ENCODE measurements at places on chromosomes 5 and 9.
A peak's percentile ranks its signal among the peaks of the same experiment; 100 is the strongest.

- no peak for DNase-seq
Observed at GRCh38 chr9:133545494-133546286, 11.2 kb downstream of the ADAMTSL2 start.

DNA sequence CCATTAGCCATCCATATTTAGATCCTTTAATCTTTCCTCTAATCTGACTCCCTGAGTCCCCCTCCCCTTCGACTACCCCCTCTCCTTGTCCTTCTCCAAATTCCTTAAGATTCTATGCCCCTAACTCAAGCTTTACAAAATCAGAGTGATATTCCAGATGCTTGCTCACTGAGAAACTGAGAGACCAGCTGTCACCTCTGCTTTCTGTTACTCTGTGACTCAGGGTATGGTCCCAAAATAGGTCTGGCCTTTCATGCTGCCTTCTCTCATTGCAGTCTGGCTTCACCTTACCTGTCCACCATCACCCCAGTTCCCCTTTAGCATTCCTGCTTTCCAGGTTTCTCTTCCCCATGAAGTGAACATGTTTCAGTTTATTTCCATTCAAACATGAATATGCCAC is 383.3 kb upstream of the SLC30A5 start:
- DNase-seq, result no peak

DNA sequence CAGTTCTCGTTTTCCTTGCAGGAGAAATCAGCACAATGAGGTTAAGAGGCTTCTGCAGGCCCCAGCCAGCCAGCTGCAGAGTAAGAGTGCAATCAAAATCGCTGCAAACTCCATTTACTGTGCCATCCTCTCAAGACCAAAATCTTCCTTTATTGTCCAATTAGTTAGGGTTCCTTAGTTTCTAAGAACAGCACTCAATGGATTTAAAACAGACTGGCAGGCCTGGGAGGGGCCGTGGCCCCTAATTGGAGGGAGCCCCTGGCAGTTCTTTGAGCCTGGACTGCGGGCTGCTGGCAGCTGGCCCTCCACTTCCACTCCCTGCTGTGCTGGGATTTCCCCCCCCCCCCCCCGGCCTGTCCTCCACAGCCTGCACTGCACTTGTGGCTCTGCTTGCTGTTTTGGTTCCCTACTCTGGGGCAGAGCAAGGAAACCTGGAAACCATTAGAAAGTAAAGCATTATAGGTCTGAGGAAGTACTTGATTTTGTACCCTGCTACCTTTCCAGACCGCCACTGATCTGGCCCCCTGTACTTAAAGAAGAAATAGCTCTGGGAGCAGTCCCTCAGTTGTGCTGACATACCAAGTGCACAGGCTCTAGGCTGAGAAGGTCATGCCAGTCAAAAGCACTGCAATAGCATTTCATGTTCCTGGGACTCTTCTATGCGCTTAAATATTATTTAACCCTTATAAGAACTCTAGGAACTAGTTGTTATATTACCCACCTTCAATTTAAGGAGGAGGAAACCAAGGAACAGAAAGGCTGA is 129.0 kb downstream of the APBA1 start:
- peak; percentile 54 for DNase-seq

- peak; percentile 93 for DNase-seq
Observed at GRCh38 chr5:31107091-31107518, 86.4 kb upstream of the CDH6 start.

GRCh38 chr9:105886136-105886535 is 191.8 kb downstream of the TMEM38B start:
- no peak for DNase-seq

GRCh38 chr9:116506685-116507084 is 180.4 kb upstream of the TRIM32 start:
- no peak for DNase-seq

DNA sequence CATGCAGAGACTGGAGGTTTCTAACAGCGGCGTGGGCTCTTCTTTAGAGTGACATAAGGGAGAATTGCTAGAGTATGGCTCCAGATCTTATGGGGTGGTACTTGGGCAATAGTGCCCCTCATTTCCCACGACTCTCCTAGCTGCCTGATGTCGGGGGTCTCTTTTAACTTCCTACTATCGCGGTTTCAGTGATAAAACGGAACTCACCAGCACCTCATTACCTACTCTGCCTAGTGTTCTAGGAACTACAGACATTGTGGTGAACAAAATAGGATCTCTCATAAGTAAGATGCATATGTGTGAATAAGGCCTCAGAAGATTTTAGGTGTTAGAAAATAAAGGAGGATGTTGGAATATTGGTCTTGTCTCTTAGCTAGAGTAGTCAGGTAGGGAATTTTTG is 1.1 kb downstream of the ICE1 start:
- no peak for DNase-seq

DNA sequence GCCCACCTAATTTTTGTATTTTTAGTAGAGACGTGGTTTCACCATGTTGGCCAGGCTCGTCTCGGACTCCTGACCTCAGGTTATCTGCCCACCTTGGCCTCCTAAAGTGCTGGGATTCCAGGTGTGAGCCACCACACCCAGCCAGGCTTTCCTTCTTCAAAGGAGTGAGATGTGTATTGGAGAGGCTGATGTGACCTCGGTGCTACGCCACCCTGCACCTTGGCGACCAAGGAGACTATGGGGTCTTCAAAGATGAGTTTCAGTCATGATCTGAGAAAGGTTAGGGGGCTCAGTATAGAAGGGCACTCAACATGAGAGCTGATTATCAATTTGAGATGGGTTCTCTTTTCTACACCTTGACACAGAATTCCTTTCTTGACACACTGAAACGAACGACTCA is 284.2 kb upstream of the WWC1 start:
- no peak for DNase-seq

- DNase-seq, result no peak
Observed at GRCh38 chr5:72468024-72468423, 39.2 kb downstream of the ZNF366 start.

DNA sequence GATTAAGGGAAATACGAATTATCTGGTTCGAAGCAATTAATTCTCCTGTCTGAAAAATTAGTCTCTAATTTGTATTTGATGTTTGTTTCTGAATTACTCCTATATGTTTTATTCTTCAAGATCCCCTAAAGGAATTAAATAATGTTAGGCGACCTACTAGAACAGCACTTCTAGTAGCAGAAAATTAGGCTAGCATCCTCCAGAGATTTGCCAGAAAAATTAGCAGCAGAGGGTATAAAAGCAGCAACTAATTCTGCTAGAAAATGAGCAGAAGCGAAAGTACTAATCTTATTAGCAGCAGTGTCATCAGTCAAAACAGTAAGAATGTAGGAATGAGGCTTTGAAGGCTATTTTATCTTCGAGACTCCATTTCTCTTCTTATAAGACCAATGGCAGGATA is 114.3 kb upstream of the PJA2 start:
- DNase-seq, result no peak

Data from NCI-H2081 (cell line).